ENCODE measurements at places on chromosomes 7 and 10.

DNA sequence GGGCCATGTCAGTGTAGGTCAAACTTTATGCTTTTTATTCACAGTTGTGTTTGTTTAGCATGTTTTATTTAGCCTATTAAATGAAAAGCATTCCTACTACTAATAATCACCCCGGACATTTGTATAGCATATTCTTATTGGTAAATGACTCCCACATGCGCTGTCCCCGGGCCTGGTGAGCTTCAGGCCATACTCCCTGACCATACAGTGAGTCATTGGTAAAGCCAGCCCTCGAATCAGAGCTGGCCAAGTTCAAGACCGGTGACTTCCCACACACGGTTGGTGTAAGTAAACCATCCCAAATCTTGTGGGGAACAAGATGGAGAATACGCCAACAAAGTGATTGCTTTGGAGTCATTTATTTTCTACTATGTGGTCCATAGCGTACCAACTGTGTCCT is 238.7 kb upstream of the TCF7L2 start:
- DNase-seq: no peak

DNA sequence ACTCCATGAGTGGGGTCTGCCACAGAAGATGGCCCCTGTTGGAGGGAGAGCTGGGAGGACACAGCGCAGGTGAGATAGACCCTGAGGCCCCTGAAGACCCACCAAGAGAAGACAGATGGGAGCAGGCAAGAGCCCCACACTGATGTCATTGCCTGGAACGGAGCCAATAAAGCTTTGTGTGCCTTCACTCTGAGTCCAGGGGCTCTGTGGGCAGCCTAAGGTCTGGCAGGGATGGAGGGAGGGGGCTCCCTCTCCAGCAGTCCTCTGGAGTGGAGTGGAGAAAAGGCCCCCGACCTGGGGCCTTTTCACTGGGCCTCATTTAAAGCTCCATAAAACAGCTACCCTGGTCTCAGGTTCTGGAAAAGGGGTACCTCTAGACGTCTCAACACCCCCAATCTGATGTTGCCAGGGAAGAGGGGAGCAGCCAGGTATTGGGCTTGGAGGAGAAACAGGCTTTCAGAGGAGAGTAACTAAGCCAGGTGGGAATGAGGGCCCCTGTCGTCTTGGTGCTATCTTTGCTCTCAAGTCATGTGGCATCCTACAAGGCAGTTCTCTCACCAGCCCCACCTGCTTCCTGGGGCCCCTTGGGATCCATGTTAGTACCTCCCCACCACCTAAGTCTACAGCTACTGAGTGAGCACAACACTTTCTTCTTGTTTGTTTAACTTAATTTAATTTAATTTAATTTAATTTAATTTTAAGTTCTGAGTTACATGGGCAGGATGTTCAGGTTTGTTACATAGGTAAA is 1.4 kb downstream of the C10orf62 start:
- no peak for DNase-seq

- no peak for DNase-seq
These were observed 69.0 kb upstream of the SAMD8 start for GRCh38 chr10:75042292-75042974.

GRCh38 chr7:167090-167855 is 25.1 kb upstream of the FAM20C start:
- DNase-seq: no peak

- no peak for DNase-seq
These were observed 80.6 kb downstream of the ARHGAP21 start for GRCh38 chr10:24642921-24643678.

- DNase-seq: no peak
These were observed 71.3 kb downstream of the CDHR3 start for GRCh38 chr7:106034383-106034782.

- no peak for DNase-seq
These were observed 164.6 kb downstream of the SND1 start for GRCh38 chr7:127816354-127817190.

DNA sequence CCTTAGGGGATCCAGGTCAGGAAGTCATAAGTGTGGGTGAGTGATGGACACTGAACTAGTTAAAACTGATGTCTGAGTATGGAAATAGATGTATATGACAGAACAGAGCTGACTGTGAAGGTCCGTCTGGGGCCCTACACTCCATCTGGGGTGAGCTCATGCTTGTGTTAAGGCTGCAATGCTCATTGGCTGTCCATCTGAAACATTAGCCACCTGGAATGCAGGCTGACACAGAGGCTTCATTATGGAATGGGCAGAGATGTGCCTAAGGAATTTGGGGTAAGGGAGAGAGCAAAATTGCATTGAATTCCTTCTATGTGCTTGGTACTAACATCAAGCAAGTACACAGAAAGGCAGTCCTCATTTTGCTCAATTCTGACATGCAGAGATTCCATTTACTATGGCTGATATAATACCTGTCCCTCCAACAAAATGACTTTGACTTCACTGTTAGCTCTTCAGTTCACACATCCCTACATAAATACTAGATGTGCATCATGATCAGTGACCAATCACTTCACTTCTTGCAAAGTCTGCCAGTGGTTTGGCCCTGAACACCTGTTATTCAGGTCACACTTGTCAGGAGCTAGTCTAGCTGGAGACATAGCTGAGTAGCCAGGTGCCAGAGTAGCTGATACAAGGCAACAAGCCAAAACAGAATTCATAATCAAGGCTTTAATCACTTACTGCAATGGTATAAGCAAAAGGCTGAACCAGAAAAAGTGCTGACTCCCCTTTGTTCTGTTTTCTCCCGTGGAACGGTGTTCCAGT is 128.9 kb upstream of the VWC2 start:
- no peak for DNase-seq

- DNase-seq: no peak
These were observed 36.0 kb upstream of the AKR1E2 start for GRCh38 chr10:4790045-4790444.

Data from activated CD4-positive, alpha-beta T cell treated with anti-CD3 and anti-CD28 coated beads for 24 hours (primary cell).